ENCODE measurements at places on chromosomes 6 and 20.

DNA sequence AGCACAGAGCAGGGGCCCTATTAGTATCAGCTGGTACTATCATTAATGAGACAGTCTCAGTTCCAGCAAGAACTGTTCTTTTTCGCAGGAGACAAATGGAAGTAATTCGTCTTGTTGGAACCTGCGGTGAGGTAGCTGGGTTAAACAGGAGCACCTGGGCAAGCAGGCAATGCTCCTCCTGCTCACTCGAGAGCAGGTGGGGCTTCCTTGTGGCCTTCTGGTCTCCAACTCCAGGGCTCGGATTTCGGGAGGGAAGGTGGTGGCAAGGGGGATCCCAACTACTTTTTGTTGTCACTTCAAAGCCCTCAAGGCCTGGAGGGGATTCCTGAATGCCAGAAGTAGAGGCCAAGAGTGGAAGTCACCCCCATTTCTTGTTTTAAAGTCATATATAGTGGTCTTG lies 1.3 kb upstream of the SPEF1 start:
- DNase-seq, result no peak

DNA sequence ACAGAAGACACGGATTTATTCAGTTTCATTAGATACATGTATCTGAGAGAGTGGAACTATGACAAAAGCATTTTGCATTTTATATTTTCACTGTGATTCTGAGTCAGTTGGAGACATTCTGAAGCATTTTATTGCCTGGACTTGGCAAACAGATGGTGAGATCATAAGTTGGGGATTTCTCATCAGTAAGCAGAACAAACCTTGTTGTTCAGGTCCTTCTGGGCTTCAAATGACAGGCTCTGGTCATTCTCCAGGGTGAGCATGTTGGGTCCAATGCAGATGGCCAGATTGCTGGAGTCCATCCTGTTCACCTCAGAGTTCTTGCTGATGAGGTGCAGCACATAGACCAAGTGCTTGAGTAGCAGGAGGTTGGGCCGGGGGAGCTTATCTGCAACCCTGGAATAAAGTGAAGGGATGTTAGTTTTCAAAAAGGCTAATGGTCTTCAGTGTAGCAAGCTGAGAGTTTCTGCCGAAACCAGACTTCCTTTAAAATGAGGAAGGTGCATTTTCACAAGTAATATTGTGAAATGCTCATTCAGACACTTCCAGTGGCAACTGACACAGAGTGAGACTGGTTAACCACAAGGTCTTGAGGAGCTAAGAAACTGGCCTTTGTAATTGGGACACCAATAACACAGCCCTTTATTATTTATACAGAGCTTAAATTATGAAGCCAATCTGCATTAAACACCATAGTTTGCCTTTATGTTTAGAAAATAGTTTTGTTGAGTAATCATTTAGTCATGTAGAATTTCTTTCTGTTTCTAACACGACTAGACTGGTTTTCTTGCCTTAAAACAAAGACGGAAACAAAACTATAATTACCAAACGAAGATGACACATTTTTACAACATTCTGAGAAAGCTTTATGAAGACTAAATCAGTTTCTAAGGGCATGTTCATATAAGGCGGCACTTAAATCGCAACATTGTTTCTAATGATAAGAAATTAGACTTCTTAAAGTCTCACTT lies 5.6 kb downstream of the TAGAP start:
- peak; percentile 41 for DNase-seq

DNA sequence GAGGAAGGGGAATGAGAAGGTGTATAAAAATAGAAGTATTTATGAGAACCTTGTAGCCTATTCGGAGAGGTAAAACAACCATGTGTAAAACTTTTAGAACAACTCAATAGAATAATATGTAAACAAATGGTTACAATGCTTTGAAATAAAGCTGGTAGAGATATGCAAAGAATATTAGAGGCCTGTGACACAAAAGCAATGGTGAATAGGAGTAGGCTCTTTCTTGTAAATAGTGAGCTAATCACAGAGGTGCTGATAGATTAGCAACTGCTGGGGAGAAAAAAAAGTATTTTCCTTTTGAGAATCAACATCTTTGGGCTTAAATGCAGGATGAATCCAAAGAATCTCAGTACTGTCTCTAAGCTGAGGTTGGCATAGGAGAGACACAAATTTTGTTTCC lies 7.0 kb downstream of the TMEM200A start:
- DNase-seq, result no peak

DNA sequence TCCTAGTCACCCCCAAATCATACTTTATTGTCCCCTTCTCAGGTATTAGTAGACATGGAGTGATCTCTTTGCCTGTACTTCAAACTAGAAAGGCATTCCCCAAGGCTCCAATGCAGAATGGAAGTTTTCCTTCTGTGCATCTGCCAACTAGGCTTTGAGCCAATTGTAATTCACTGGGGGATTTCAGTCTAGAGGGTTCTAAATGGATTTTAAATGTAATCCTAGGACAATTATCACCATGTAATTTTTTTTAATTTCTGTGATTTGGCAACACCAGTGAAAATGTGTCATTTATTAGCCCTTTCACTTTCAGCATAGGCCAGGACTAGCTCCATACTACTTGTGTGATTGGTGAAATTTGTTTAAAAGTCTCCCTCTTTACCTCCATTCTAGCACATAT lies 557.6 kb upstream of the MARCKS start:
- no peak for DNase-seq

DNA sequence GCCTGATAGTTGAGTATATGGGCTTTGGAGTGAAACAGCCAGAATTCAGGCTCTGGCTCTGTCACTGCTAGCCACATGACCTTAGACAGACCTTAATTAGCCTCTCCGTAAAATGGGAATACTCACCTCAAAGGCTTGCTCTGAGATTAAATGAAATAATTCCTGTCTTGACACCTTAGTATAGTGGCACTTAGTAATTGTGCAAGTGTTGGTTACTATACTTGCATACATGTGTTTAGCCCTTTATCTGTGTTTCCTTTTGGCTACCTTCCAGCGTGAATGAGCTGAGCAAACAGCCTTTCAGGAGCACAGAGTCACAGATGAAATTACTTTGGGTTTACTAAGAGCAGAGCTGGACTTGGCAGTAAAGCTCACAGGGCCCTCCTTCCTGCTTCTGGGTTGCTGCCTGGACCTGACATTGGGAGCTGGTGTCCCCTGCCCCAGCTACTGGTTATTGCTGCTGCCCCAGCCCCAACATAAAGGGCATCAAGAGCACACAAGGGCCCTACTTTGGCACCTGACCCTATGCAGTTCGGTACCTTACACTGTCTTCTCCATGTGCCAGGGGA lies 32.8 kb downstream of the CD164 start:
- peak; percentile 50 for DNase-seq

DNA sequence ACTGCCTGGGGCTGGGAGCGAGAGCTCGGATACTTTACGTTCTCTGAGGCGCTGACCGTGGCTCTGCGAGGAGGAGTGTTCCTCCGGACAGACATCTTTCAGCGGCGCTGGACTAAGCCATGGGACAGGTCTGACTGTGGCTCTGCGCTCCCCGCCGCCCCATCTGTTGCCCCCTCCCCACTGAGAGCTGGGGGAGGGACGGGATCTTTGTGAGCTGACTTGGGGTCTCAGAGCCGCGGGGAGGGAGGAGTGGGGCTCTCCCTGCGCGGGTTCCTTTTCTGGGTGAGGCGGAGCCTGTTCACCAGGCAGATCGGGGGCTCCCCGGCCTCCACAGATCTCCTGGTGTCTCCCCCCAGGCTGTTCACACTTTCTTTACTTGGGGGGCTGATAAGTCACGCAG lies 11.3 kb upstream of the GATA5 start:
- DNase-seq, result no peak

DNA sequence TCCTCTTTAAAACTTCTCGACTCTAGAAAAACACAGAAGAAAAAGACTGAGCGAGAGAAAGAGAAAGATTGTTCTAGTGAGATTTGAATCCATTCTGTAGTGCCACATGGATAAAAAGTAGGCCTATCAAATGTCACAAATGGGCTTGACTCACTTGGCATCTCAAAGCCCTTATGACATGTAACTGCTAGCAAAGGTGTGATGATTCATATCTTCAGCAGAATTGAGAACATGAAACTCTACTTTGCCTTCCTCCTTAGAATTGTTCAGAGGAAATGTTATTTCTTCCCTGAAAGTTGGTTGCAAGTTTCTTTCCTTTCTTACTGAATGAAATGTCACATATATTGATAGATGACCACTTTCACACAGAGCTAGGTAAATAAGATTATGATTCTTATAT lies 40.4 kb upstream of the DUSP22 start:
- DNase-seq, result no peak

GRCh38 chr6:128710315-128710714 lies 172.6 kb upstream of the LAMA2 start:
- DNase-seq, result peak; percentile 33

- DNase-seq, result no peak
Observed at GRCh38 chr6:77543601-77544000, 80.3 kb upstream of the HTR1B start.

DNA sequence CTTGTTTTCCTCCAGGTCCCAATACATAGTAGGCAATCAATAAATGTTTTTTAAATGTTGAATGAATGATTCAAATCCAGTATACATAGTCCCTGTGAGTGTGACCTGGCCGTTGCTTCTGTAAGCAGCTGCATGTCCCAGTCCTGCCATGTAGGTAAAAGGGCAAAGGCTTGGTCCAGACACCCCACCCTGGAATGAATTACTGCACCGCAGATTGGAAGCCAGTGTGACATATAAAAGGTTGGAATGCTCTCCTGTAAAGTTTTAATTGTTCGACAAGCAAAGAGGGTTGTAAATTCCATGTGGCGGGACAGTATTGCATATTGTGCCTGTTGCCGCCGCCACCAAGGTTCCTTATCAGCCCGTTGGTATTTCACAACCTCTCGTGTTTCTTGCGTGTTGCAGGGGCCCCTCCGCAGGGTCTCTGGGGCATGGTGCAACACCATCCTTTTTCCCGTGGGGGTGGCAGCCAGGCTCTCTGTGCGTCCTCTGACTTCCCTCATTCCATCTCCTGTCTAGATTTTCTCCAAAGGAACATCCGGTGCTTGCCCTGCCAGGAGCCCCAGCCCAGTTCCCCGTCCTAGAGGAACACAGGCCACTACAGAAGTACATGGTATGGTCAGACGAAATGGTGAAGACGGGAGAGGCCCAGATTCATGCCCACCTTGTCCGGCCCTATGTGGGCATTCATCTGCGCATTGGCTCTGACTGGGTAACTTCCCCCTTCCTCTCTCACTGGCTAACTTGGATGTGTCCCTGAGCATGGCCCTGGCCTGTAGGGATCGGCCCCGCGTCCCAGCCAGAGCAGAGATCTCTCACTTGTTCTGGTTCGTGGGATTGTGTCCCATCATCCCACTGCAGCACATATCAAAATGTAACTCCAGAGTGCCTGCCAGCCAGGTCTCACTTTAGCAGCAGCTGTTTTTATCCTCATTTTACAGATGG lies 20.3 kb downstream of the POFUT1 start:
- peak; percentile 23 for DNase-seq

DNA sequence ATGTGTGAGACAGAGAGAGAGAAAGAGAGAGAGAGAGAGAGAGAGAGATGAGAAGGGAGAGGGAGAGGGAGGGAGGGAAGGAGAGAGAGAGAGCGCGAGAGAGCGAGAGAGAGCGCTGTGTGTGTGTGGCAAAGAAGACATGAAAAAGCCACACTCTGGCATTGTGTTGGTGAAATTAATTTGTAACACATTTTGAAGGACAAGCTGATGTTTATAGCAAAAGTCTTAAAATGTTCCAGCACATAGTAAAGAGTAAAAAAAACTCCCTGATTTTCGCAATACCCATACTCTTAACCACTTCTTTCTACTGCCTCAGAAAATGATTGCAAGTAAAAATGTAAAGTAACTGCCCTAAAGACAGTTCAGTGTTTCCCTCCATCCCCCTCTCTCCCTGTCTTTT lies 56.7 kb downstream of the SLC22A1 start:
- no peak for DNase-seq

DNA sequence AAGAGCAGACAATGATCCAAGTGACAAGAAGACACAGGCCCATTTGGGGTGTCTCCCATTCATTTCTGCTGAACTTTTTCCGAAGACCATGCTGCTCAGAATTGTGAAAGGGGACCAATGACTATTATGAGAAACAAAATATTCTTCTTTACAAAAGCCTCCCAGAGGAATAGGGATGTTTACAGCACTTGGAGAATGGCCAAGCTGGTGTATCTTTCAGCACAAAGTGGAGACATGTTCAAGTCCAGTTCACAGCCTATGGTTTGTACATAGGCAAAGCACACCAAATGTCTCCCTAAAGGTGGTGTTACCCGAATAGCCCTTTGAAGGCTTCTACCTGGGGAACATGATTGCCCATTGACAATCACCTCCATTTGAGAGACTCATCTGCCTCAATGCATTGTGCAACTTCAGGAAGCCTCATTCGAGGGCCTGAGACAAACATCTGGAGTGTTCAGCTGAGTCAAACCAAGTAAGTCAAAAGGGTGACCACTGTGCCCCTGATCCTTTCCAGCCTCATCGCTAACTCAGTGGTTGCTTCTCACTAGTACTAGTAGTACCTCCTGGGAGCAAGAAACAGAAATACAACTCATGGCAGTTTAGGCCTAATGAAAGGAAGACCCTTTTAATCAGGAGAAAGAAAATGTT lies 451.0 kb upstream of the MARCKS start:
- no peak for DNase-seq

GRCh38 chr6:3438190-3439167 lies 18.4 kb downstream of the SLC22A23 start:
- peak; percentile 39 for DNase-seq

- DNase-seq, result no peak
Observed at GRCh38 chr20:25054995-25055629, 2.8 kb downstream of the ACSS1 start.

GRCh38 chr6:4059115-4059777 lies 19.7 kb downstream of the FAM217A start:
- DNase-seq, result peak; percentile 50

DNA sequence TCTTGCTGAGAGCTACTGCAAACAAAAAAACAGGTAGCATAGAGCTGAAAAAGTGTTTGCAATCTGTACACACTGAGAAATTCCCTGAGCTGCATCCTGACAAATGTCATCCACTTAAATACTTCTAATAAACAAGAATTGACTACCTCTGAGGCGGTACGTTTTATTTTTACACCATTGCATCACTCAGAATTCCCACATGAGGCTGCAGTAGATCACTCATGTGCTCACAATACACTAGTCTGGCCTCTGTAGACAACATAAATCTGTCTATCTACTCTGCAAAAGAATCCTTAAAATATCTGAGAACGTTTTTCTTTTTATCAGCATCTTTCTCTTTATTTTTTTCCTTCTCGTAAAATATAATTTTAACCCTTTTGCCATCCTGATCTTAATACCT lies 661.4 kb downstream of the EPHA7 start:
- no peak for DNase-seq

- no peak for DNase-seq
Observed at GRCh38 chr6:142737368-142738034, 207.5 kb downstream of the HIVEP2 start.

- DNase-seq, result no peak
Observed at GRCh38 chr20:63241272-63241671, 5.6 kb downstream of the BIRC7 start.

GRCh38 chr6:160040527-160041264 lies 71.8 kb downstream of the IGF2R start:
- DNase-seq, result no peak

GRCh38 chr20:53839423-53840176 lies 230.8 kb downstream of the BCAS1 start:
- DNase-seq, result no peak

All from AG09309 (cell line).